Posterior vena cava (tissue), 2 donors: ENCODE measurements at places on chromosomes 3 and 15. TPM values are rescaled to one million over a fixed set of nuclear protein-coding genes. Genes with fewer than 3 reads are reported as not detected.
A peak's percentile ranks its signal among the peaks of the same experiment; 100 is the strongest.

DNA sequence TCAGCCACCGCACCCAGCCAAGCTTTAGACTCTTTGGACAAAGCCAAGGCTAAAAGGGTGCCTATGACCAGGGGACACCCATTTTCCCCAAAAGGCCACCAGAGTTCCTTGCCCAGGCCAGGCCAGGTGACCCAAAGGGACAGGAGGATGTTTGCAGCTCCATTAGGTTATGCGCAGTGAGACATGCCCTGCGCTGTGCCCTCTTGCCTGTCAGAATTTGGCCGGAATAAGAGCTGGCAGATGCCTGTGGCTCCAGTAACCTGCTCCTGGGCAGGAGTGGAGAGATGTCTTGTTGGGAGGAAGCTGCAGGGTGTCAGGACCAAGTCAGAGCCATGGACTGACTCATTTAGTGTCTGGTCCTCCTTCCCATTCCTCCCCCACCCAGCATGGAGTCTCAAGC lies 20.5 kb downstream of the DNASE1L3 start:
- DNase-seq: peak; percentile 58

GRCh38 chr15:80502782-80503181 lies 98.6 kb downstream of the ARNT2 start:
- no peak for DNase-seq

Gene CHST13
- total RNA-seq: 0.86 TPM

Gene DUOXA2
- not detected for total RNA-seq

GRCh38 chr15:75195766-75196241 lies 5.9 kb upstream of the C15orf39 start:
- no peak for DNase-seq

DNA sequence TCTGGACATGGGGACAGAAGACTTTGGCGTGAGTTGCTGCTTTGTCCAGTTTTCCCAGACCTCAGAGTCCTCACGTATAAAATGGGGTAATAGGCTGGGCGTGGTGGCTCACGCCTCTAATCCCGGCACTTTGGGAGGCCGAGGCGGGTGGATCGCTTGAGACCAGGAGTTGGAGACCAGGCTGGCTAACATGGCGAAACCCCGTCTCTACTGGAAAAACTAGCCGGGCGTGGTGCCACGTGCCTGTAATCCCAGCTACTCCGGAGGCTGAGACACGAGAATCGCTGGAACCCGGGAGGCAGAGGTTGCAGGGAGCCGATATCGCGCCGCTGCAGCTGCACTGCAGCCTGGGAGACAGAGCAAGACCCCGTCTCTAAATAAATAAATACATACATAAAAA lies 22.7 kb upstream of the IGF1R start:
- DNase-seq: no peak

DNA sequence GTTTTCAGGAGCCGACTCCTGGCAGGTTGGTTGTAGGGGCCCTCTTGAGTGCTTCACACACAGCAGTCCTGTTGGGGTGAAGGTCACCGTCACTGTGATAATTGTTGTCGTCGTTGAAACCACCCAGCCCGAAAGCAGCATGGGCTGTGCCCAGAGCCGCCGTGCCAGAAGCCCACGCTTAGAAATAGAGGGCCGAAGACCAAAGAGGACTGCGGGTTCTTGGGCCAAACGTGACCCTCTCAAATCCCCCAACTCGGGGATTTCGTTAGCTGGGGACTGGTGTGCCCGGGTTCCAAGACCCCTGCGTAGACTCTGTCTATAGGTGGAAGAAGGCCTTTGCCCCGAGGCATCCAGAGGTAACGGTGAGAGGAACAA lies 7.5 kb upstream of the ADAMTS17 start:
- DNase-seq: no peak

- no peak for DNase-seq
Observed at GRCh38 chr15:36905908-36906307, 194.4 kb downstream of the MEIS2 start.

Gene CNTN4
- total RNA-seq: 48.3 TPM

- peak; percentile 42 for DNase-seq
Observed at GRCh38 chr3:12452361-12453330, 31.6 kb upstream of the TSEN2 start.

GRCh38 chr3:66344848-66345578 lies 124.2 kb downstream of the SLC25A26 start:
- DNase-seq: no peak

Gene CLDN11
- total RNA-seq: 26.5 TPM

DNA sequence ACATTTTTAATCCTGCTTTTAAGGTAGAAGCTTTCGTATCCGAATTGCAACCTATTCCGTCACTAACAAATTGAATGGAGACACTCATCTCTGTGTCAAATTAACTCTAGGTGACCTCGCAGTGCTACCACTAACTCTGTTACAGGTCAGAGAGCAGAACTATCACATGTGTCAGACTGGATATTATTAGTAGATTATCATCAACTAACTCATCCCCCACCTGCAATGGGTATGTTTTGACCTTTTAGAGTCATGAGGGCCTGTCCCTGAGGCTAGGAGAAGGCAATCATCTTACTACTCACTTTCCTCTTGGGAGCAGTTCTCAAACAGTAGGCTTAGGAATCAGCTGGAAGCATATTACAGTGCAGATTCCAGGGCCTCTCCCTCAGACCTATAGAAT lies 2.0 kb downstream of the GLDN start:
- DNase-seq: no peak

Gene NPHP3
- 22.1 TPM for total RNA-seq

GRCh38 chr3:165491487-165491886 lies 295.3 kb upstream of the SLITRK3 start:
- no peak for DNase-seq

- DNase-seq: no peak
Observed at GRCh38 chr3:10142707-10143560, 1.4 kb downstream of the VHL start.

Gene CLDN16
- total RNA-seq: not detected

- no peak for DNase-seq
Observed at GRCh38 chr3:141457624-141458236, 29.1 kb upstream of the RASA2 start.

DNA sequence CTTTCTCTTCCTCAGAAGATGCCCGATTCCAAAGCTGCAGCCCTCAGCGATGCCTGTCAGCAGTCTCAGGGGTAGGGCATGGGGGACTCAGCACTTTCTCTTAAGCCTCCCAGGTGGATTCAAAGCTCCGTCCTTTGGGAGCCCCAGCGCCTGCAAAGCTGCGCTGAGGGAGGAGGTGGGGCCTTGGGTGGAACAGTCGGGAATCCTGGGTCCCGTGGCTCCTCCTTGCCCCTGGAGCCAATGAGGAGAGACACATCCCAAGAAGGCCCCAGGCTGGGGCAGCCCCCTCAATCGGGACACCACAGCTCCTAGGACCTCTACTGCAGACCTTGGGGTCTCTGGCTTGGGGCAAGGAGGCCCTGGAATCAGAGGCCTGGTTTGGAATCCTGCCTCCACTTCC lies 227.5 kb upstream of the IGF1R start:
- no peak for DNase-seq

- DNase-seq: peak; percentile 71
Observed at GRCh38 chr3:58608648-58609047, 31.5 kb upstream of the FAM107A start.

DNA sequence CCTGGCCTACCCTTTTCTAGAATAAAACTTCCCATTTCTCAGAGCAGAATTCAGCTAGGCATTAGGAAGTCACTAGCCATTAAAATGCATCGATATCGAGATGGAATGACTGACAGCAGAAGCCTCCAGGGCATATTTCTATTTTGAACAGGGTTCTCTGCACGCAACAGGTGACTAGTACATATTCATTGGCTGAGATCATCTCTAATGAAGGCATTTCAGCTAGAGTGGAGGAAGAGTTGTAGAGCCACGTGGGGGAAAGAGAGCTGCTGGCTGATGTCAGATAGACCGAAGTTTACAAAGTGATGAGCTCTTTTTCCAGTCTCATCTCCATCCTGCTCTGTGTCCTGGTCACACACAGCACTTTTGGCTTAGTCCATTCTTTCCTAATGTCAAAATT lies 7.5 kb downstream of the TMEM40 start:
- DNase-seq: no peak

DNA sequence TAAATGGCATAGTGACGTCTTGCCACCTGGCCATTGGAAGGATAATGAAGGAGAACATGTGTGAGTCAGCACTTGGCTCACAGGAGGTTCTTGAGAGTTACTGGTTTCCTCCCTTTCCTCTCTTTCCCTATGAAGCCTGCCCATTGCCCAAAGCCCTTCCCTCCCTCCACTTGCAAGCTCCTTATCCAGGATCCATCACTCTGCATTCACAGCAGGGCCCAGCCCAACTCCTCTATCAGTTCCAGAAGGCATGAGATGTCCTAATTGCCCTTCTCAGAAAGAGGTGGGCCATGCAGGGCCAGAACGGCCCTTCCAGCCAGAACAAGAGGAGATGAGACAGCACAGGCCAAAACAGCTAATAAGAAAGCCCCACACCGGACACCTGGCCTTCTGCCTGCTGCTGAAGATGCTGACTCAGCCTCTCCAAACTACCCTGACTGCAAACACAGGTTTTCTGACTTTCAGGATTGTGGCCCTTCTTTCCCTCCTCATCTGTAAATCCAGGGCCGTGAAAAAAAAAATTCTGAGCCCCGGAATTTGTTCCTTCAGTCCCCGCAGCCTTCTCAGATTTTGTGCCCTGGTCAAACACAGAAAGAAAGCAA lies 29.7 kb downstream of the HAPLN3 start:
- no peak for DNase-seq

Gene SLC7A14
- not detected for total RNA-seq

Gene STRC
- 0.56 TPM for total RNA-seq

DNA sequence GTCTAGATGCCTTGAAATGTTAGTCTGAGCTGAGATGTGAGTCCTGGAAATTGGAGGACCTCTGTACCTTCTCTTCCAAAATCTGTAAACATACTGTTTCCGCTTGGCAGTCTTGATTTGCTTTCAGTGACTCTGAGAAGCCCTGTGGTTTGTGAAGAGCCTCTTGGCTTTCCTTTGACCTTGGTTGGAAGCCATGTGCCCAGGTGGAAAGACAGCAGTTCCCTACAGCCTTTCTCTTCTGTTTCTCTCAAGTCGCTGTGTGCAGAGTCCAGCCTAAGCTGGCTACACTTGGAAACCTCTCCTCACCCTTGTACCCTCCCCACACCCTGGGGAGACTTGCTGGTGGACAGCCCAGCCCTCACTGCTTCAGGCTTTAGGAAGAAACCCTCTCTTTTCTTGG lies 129.8 kb upstream of the CTDSPL start:
- no peak for DNase-seq

Gene RTP4
- 2.7 TPM for total RNA-seq

DNA sequence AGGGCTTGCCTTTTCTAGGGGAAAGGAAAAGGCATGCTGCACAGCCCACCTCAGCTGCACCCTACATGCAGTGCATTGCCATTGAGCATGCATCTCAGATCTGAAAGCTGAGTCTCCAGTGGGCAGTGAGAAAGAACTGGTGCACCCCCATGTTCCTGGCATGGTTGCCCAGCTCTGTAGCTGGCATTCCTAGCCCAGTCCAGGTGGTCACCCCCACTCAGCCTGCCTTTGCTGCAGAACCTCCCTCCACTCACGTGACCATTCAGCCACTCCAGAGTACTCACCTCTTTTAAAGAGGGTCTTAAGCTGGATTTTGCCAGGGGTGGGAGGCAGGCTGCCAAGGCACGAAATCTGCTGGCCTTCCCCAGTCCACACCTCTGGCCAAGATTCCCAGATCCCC lies 208.6 kb upstream of the TOPAZ1 start:
- no peak for DNase-seq

Gene CHRNA7
- 3.0 TPM for total RNA-seq

DNA sequence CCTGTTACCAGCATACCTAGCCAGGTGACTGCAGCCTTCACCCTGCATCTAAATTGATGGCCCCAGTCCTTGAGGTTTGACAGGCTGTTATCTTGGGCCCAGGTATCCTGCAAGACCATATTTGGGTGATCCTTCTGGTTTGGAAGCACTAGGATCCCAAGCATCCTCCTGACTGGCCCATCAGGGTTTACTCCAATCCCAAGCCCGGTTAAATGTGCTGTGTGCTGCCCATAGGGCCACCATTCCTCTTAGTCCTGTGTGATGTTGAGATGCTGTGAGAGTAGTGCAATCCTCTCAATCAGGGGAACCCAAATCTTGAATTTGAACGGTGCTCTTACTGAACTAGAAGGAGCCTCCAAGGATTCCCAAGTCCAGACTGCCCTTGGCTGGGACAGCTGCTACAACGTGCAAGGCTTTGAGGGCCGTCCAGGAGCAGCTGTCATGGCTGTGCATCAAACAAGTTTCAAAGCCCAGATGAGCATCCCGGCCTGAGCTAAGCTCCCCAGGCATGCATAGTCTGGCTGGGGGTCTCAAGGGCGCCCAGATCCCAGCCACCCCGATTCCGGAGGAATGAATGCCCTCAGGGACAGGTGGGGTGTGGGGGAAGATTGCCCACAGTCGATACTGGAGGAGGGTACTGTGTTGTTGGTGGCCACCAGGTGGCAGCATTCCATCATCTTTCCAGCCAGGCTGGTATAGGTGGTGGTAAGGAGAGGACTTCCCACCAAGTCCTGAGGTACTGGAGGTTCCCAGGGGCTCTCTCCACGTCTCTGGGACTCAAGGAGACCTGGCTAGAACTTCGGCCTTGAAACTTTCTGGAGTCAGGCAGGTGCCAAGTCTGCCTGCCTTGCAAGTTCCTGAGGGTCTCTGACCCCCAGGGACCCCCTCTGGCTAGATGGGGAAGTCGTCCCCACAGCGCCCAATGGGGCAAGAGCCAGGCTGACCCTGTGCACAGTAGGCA lies 32.6 kb downstream of the RBM5 start:
- peak; percentile 91 for DNase-seq

- no peak for DNase-seq
Observed at GRCh38 chr15:52181938-52182780, 9.0 kb downstream of the GNB5 start.

- no peak for DNase-seq
Observed at GRCh38 chr3:127405010-127405598, 117.3 kb upstream of the PRR20G start.

Gene TGM4
- total RNA-seq: not detected

Gene NSUN3
- 11.8 TPM for total RNA-seq

GRCh38 chr3:184066211-184066610 lies 13.4 kb downstream of the HTR3C start:
- DNase-seq: no peak

DNA sequence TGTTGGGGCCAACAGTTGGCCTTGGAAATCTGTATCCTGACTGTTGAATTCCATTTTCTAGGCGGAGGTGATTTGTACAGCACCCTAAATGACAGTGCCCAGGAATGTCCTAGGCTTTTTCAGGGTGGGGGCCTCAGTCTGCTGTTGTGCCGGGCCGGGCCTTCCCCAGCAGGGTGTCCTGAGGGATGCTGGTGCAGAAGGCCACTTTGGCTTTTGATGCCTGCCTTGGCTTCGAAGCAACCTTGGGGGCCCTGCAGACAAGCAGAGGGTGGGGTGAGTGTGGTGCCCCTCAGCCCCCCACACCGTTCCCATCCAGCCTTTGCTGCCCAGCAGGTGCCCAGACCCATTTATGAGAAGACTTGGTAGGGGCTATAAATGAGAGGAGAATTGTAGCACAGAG lies 33.0 kb downstream of the SYNM start:
- DNase-seq: peak; percentile 40

GRCh38 chr3:122694966-122695365 lies 14.3 kb downstream of the PARP14 start:
- DNase-seq: no peak

- DNase-seq: no peak
Observed at GRCh38 chr3:184812662-184813042, 686 bp downstream of the VPS8 start.
